Activated CD8-positive, alpha-beta T cell treated with anti-CD3 and anti-CD28 coated beads for 36 hours (primary cell): ENCODE measurements at places on chromosomes 2 and 18. TPM values are rescaled to one million over a fixed set of nuclear protein-coding genes. Genes with fewer than 3 reads are reported as not detected.

GRCh38 chr18:8620845-8621244, 11.6 kb downstream of the RAB12 start:
- H3K4me3 ChIP-seq = no peak overlapping the region
- H3K4me1 ChIP-seq = peaks cover 52% of the 10 kb centered on the region
- peak overlapping the region; percentile 70 for H3K27ac ChIP-seq
- DNase-seq = peak; percentile 26
- peaks cover 60% of the 10 kb centered on the region for H3K36me3 ChIP-seq
- no peaks in the 10 kb centered on the region for H3K27me3 ChIP-seq

DNA sequence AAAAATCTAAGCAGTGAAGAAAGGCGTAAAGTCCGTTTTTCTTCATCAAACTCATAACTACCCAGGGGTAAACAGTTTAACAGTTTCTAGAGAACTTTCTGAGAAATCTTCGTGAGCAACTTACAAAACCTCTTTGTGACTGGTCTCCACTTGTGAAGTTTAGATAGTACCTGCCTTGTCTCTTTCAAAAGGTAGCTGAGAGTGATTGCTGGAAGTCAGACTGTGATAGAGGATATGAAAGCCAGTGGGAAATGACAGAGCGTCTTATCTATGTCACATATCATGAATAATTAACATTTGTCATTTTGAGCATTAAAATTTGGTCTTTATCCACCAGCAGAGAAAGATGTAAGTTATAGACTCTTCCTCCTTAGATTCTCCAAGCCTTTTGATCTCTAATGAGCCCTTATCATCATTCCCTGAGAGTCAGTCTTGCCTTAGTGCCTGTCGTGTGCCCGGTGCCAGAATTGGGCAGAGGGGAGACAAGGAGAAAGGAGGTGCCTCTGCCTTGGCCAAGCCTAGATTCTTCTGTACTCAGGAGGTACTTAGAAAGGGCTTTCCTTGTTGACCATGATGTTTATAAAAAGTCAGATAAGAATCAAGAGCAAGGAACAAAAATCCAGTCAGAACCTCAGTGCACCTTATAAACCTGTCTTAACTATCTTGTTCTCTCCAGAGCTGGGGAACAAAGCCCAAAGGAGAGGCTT, 205.1 kb upstream of the EPAS1 start:
- no peak for DNase-seq
- H3K27ac ChIP-seq = no peak overlapping the region
- no peak overlapping the region for H3K4me3 ChIP-seq
- H3K4me1 ChIP-seq = no peaks in the 10 kb centered on the region
- H3K27me3 ChIP-seq = no peaks in the 10 kb centered on the region
- H3K36me3 ChIP-seq = peaks cover 9% of the 10 kb centered on the region

- no peak overlapping the region for H3K27ac ChIP-seq
- DNase-seq = no peak
- H3K36me3 ChIP-seq = peaks cover 16% of the 10 kb centered on the region
- H3K27me3 ChIP-seq = no peaks in the 10 kb centered on the region
These were observed 6.2 kb downstream of the EIF2B4 start for GRCh38 chr2:27363933-27364332.

- no peaks in the 10 kb centered on the region for H3K36me3 ChIP-seq
- no peak overlapping the region for H3K27ac ChIP-seq
- H3K4me3 ChIP-seq = no peak overlapping the region
These were observed 20.1 kb upstream of the IGFBP5 start for GRCh38 chr2:216715402-216715974.

DNA sequence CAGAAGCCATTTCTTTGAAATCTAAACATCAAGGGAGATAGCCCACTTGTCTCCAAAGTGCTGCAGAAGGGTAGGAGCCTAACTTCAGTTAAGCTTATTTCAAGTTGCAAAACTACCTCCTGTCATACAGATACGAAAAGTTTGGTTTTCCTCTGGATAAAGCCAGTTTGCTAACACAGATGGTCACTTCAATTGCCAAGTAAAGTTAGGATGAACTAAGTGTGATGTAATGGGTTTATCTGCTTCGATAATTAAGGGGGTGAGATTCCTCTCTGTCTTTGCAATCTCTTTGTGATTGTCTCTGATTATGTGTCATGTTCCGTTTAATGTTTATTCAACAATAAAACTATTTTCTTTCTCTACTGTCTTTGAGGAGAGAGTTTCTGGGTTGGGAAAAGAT, 156.4 kb downstream of the SLC39A10 start:
- H3K36me3 ChIP-seq = no peaks in the 10 kb centered on the region
- no peak overlapping the region for H3K27ac ChIP-seq
- DNase-seq = no peak
- no peaks in the 10 kb centered on the region for H3K4me1 ChIP-seq
- no peak overlapping the region for H3K4me3 ChIP-seq
- peaks cover 4% of the 10 kb centered on the region for H3K27me3 ChIP-seq

GRCh38 chr2:69116438-69116837, 103.5 kb downstream of the ANTXR1 start:
- no peak for DNase-seq
- H3K27me3 ChIP-seq = no peaks in the 10 kb centered on the region
- H3K36me3 ChIP-seq = no peaks in the 10 kb centered on the region
- no peaks in the 10 kb centered on the region for H3K4me1 ChIP-seq
- H3K27ac ChIP-seq = no peak overlapping the region
- no peak overlapping the region for H3K4me3 ChIP-seq

STEAP3 gene
- total RNA-seq = 0.18 TPM

GRCh38 chr2:150924878-150925277, 336.8 kb downstream of the RBM43 start:
- DNase-seq = no peak
- no peaks in the 10 kb centered on the region for H3K36me3 ChIP-seq
- H3K27ac ChIP-seq = no peak overlapping the region
- no peak overlapping the region for H3K4me3 ChIP-seq
- H3K27me3 ChIP-seq = no peaks in the 10 kb centered on the region

ZCCHC2 gene
- total RNA-seq = 31.7 TPM

DNA sequence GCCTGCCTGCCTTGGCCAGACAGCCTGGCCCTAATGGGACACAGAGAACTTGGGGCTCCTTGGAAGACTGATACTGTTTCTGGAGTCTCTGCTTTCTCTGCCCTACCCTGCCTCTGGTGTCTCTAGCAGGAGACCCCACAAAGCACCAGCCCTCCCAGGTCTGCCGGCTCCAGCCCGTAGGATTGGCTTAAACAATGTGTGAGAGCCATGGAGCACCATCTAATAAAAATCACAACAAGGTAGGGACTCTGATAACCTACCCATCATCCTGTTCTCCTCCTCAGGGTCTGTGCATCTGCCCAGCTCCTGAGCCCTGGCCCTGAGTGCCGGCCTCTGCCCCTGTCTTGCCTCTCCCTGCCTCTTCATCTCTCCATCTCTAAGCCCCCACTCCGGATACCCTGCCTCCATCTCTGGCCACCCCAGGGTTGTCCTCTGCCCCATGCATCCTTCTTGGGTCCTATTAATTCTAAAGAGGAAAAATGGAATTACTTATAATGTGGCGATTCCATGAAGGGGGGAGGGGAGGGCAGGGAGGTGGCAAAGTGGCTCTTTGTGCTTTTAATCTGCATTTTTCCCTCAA, 1.2 kb upstream of the ECEL1 start:
- DNase-seq = no peak
- no peak overlapping the region for H3K27ac ChIP-seq
- H3K36me3 ChIP-seq = no peaks in the 10 kb centered on the region
- peaks cover 37% of the 10 kb centered on the region for H3K27me3 ChIP-seq
- H3K4me3 ChIP-seq = no peak overlapping the region

KIF3C gene
- 3.8 TPM for total RNA-seq

GRCh38 chr18:75209951-75210258, 692 bp upstream of the TSHZ1 start:
- H3K27ac ChIP-seq = peak overlapping the region; percentile 98
- DNase-seq = no peak
- peaks cover 17% of the 10 kb centered on the region for H3K27me3 ChIP-seq
- H3K36me3 ChIP-seq = peaks cover 12% of the 10 kb centered on the region

EPHA4 gene
- 2.3 TPM for total RNA-seq

- no peaks in the 10 kb centered on the region for H3K36me3 ChIP-seq
- no peaks in the 10 kb centered on the region for H3K27me3 ChIP-seq
- H3K27ac ChIP-seq = no peak overlapping the region
These were observed 204.6 kb downstream of the CTNNA2 start for GRCh38 chr2:79717364-79718007.

KATNAL2 gene
- 0.58 TPM for total RNA-seq

CCDC68 gene
- not detected for total RNA-seq

GRCh38 chr2:129754831-129755230, 224.6 kb upstream of the RAB6C start:
- H3K4me3 ChIP-seq = no peak overlapping the region
- no peaks in the 10 kb centered on the region for H3K36me3 ChIP-seq
- H3K27ac ChIP-seq = no peak overlapping the region
- H3K27me3 ChIP-seq = peaks cover 3% of the 10 kb centered on the region
- H3K4me1 ChIP-seq = no peaks in the 10 kb centered on the region

DNA sequence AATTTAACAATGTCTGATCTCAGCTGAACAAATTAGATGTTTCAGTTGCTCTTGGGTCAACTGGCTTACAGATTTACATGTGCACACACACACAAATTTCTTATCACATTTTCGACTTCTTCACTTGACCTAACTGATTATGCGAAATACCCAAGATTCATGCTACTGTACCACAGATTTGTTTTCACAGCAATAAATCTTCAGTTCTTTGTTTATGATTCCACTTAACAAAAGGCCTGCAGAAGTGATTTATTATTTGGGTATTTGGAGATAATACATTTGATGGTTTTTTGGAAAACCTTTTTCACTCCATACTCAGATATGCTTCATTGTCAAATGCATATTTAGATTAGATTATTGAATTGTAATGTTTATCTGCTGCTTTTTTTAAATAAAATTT, 129.0 kb downstream of the GALNT1 start:
- H3K27ac ChIP-seq = no peak overlapping the region
- H3K4me3 ChIP-seq = no peak overlapping the region
- no peaks in the 10 kb centered on the region for H3K4me1 ChIP-seq
- DNase-seq = no peak
- no peaks in the 10 kb centered on the region for H3K27me3 ChIP-seq

GRCh38 chr2:75560022-75560767, 544 bp downstream of the EVA1A start:
- H3K4me3 ChIP-seq = peak overlapping the region; percentile 71
- peaks cover 37% of the 10 kb centered on the region for H3K27me3 ChIP-seq
- peaks cover 16% of the 10 kb centered on the region for H3K4me1 ChIP-seq
- peak; percentile 16 for DNase-seq
- no peaks in the 10 kb centered on the region for H3K36me3 ChIP-seq

TAF1B gene
- total RNA-seq = 22.4 TPM

DNA sequence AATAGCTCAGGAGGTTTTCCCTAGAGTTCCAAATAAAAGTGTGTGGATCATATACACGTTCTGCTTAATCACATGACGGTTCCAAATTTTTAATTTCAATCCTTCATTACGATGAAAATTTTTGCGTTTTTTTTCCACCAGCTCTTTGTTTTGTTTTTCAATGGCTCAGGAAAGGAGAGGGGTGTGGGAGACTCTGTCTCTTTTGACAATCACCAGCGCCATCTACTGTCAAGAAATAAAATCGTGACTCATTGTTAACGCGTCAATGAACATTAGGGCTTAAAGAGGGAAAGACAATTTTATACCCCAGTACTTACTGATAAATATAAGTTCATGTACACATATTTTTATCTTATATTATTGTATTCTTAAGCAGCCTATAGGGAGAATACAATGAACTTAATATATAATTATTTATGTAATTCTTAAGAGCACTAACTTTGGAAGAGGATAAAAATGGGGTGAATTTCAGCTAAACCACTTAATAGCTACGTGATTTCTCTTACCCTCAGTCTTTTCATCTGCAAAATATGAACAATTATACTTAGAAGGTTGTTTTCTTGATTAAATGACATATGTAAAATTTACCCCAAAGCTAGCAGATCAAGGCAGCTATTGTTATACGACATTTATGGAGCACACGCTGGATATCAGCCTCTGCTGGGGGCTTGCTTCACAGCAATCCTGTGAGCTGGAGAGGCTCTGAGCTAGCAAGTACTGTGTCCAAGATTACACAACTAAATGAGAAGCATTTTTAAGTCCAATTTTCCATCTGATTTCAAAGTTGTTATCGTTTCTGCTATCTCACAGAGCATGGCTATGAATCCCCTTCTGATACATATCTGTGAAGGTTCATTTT, 47.4 kb upstream of the RMDN2 start:
- H3K4me1 ChIP-seq = peaks cover 20% of the 10 kb centered on the region
- no peak for DNase-seq
- H3K27me3 ChIP-seq = peaks cover 12% of the 10 kb centered on the region

AFF3 gene
- total RNA-seq = 3.1 TPM

GRCh38 chr2:65397122-65397521, 35.3 kb downstream of the SPRED2 start:
- H3K27me3 ChIP-seq = peaks cover 11% of the 10 kb centered on the region
- no peak overlapping the region for H3K4me3 ChIP-seq
- no peaks in the 10 kb centered on the region for H3K36me3 ChIP-seq

GRCh38 chr2:229486673-229487072, 215.6 kb upstream of the PID1 start:
- H3K4me3 ChIP-seq = no peak overlapping the region
- DNase-seq = no peak
- H3K27me3 ChIP-seq = peaks cover 1% of the 10 kb centered on the region
- no peak overlapping the region for H3K27ac ChIP-seq

GRCh38 chr2:3968736-3969135, 265.4 kb downstream of the DCDC2C start:
- DNase-seq = no peak
- no peaks in the 10 kb centered on the region for H3K4me1 ChIP-seq
- H3K27ac ChIP-seq = no peak overlapping the region
- H3K27me3 ChIP-seq = no peaks in the 10 kb centered on the region

BZW1 gene
- total RNA-seq = 442 TPM

GRCh38 chr2:71926089-71926447, 221.6 kb downstream of the CYP26B1 start:
- no peak for DNase-seq
- no peak overlapping the region for H3K27ac ChIP-seq
- no peaks in the 10 kb centered on the region for H3K27me3 ChIP-seq
- H3K36me3 ChIP-seq = no peaks in the 10 kb centered on the region
- no peak overlapping the region for H3K4me3 ChIP-seq

DNA sequence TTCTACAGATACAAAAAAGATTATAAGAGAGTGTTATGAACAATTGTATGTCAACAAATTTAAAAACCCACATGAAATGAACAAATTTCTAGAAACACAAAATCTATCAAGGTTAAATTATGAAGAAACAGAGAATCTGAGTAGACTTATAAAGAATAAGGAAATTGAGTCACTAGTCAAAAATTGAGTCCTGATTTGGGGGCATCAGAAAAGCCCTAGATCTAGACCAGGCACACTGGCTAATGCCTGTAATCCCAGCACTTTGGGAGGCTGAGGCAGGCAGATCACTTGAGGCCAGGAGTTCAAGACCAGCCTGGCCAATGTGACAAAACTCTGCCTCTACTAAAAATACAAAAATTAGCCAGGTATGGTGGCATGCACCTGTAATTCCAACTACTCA, 15.3 kb upstream of the SPR start:
- no peak overlapping the region for H3K4me3 ChIP-seq
- H3K4me1 ChIP-seq = no peaks in the 10 kb centered on the region
- H3K27ac ChIP-seq = no peak overlapping the region
- H3K27me3 ChIP-seq = peaks cover 21% of the 10 kb centered on the region

- no peaks in the 10 kb centered on the region for H3K36me3 ChIP-seq
- DNase-seq = no peak
- H3K4me3 ChIP-seq = no peak overlapping the region
- H3K4me1 ChIP-seq = no peaks in the 10 kb centered on the region
- no peak overlapping the region for H3K27ac ChIP-seq
These were observed 238.7 kb upstream of the SOX11 start for GRCh38 chr2:5453220-5454050.

OTOS gene
- not detected for total RNA-seq

SLC4A5 gene
- total RNA-seq = 1.8 TPM

GRCh38 chr2:60385648-60386047, 167.8 kb downstream of the BCL11A start:
- H3K27ac ChIP-seq = no peak overlapping the region
- DNase-seq = no peak
- no peaks in the 10 kb centered on the region for H3K36me3 ChIP-seq
